ENCODE measurements at places on chromosomes 6 and 20.

- DNase-seq = no peak
Observed at GRCh38 chr6:35351422-35351821, 9.1 kb downstream of the PPARD start.

DNA sequence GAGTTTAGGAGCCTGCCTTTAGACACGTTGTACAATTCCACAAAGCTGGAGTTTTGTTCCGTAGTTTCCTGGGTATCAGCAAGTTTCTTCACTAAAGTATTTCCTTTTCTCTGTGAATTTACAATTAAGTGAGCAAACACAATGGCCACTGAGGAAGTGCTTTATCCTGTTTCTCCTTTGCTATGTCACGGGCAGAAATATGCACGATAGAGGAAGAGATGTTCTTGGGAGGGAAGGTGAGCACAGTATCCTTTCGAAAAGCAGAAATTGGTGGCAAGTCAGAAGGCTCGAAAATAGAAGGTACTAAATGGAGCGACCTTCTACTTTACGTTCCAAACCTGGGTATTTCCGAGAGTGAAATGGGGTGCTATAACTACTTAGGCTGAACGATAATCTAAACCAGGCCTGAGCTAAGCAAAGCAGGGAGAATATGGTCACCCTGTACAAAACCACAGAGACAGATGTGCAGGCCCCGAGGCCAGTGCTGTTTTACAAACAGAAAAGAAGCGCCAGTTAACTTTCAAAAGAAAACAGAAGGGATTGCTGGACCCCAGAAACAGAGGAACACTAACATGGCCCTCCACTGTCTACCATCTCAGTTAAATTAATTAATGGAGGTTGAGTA is 259.6 kb downstream of the TBC1D7 start:
- DNase-seq = no peak

DNA sequence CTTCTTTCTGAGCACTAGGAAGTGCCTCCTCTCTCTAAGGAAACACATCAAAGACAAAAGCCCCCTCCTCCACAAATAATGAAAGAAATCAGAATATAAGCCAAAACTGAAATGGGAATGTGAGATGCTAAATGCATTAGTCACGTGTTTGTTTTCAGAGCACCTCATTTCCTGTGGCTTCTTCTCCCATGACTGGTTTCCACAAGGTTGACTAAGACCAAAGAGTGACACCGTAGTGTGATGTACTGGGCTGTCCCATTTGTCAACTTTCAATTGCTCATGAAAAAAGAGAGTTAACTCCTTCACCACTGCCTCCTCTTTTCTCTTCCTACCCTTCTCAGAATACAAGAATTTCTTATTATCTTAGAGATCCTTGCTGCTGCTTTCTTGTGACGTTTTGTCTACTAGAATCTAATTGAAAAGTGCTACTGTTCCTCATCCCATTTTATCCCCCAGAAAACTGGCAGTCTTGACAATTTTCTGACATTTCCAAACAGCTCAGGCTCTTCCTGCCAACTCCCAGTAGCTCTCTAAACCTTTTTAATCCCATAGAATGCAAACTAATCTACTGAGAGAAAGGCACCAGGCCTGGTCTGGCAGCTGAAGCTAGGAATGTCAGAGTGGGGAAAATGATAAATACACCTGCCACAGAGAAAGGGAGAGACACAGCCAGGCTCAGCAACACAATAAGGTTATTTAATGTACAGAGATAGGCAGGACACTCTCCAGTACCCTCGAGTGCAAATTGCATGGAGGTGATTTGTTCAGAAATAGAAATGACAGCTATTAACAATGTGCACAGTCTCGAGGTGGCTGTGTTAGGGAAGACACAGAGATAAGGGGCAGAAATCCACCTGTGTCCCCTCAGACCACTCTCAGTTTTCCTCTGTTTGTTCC is 671.7 kb upstream of the NRSN1 start:
- peak; percentile 4 for DNase-seq

DNA sequence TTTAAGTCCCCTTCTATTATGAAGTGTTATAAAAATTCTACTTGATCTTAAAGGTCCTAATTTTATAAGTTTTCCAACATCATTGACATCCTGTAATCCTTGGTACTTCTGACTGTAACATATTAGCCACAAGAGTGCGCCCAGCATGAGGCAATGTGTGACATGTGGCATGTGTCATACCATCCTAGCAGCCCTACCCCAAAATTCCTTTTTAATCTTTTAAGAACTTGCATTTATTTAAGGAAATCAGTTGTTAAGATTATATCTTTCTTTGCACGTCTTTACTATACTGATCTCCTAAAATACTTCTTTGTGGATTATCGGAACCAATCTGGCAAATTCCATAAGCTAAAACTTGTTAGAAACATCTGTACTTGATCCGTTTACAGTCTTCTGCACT is 167.1 kb upstream of the SLC24A3 start:
- DNase-seq = no peak

- DNase-seq = no peak
Observed at GRCh38 chr20:46946181-46946624, 51.6 kb downstream of the EYA2 start.

DNA sequence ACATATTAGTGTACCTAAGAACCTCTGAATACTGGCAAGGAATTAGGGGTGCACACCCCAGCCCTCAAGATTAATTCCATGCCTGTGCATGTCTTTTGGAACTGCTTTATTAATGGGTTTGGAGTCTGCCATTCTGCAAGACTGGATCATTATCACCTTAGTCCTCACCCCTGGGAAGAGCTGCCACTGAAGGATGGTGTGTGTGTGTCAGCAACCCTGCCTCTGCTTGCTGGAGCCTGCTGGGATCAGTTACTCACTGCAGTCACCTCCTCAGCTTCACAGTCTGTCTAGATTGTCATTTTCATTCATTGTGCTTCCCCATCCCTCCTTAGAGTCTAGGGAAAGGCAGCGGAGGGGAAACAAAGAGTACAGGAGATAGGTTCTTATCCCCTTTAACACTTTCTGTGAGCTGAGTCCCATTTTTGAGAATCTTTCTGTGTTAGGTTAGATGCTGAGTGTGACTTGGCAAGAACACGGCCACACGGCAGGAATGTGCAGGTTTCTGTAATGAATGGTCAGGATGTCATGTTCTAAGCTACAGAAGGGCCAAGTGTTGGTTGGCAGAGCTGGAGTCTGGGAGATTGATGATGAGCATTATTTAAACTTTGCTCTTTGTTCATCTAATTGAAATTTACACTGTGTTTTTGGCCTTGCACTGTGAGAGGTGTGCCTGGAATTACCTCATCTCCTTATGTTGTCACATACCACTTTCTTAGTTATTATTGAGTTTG is 21.1 kb downstream of the GHRH start:
- no peak for DNase-seq

GRCh38 chr6:48186746-48187145 is 75.7 kb upstream of the PTCHD4 start:
- DNase-seq = peak; percentile 2

DNA sequence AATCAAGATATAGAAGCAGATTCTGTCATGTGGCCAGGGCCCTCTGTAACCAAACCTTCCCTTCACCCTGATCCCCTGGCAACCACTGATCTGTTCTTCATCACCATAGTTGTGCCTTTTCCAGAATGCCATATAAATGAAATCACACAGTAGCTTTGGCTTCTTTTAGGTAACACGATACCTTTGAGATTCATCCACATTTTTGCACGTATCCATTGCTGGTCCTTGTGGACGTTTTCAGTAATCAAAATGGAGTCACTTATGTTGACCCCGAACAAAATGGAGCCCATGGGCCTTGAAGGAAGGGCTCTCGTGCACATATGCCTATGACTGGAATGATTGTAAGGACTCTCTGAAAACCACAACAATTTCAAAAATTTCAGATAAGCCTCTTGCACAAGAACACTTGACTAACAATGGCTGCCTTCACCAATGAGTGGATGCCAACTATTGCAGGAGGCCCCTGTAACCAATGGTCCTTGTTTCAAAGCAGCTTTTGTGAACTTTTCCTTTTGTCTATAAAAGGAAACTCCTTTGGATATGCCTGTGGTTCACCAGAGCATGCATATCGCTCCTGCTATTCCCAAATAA is 84.3 kb upstream of the RALY start:
- DNase-seq = peak; percentile 26

DNA sequence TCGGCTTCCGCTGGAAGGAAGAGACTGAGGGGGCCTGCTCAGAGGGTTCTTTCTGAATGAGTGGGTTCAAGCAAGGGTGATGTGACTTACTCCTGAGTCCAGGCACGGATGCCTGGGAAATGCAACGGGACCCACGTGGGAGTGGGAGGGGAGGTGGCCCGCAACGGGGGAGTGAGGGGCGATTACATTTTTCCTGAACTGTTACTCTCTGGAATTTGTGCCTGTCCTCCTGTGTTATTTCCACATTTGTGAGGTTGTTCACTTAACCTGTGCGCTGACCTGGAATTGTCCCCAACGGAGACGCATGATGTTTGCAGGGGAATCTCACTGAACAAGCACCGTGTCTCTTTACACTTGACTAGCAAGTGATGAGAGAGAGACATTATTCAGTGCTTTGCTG is 209.4 kb downstream of the CDH4 start:
- DNase-seq = no peak

GRCh38 chr6:158761746-158762145 is 57.4 kb downstream of the EZR start:
- DNase-seq = no peak

DNA sequence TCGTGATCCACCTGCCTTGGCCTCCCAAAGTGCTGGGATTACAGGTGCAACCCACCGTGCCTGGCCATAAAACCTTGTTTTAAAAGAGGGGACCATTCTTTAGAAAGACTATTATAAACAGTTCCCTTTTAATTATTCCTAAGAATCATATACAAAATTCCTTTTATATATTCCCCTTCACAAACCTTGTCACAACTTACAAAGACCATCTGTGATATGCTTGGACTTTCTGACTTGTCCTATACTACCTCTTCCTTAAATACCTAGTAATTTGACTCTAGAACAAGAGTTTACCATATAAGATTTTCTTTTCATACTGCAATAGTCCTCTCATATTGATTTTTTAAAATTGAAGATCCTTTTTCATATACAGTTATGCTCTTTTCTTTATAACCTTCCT is 135.8 kb upstream of the PRSS16 start:
- DNase-seq = no peak

GRCh38 chr6:36837022-36837339 is 2.3 kb downstream of the CPNE5 start:
- DNase-seq = no peak

GRCh38 chr20:8043687-8044282 is 24.2 kb upstream of the TMX4 start:
- no peak for DNase-seq

DNA sequence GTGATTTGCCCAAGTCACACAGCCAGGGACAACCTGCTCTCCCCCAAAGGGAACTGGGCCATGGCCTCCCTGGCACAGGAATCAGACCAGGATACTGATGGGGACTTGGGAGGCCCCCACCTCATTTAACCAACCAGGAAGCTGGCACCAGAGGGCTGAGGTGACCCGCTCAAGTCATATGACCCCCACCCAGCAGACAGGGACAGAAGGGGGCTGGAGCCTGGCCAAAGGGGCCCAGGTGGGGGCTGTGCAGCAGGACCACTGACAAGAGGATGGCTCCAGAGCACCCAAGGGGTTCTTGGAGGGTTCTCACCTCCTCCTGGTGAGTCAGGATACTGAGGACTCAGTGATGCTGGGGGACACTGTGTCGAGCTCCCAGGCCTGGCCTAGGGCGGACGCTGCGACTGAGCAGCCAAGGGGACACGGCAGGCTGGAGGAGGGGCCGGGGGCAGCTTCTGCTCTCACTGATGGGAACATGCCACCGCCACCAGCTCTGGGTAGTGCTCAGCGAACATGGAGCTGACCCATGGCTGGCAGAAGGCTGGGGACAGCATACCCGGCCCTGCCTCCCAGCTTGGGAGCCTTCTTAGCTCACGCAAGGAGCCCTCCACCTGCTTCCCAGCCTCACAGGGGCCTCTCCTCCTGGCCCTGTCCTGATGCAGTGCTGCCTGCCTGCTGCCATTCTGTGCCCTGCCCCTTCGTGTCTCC is 1.2 kb downstream of the CST7 start:
- DNase-seq = no peak

DNA sequence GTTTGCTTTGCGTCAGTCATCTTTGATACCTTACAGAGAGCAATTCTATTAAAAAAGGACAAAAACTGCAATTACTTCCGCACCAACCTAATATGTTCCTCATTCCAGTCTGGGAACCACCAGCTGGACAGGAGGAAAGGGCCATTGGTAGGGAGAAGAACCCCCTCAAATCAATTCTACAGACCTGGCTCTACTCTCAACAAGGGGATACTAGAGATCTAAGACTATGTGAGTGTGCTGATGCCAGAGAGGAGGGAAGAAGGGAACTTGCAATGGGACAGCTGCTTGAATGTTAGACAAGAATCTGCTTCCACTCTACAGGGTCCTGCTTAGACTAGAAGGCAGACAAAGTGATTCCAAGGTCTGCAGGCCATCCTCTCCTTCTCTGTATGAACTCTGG is 13.3 kb downstream of the MRPS18A start:
- DNase-seq = no peak

DNA sequence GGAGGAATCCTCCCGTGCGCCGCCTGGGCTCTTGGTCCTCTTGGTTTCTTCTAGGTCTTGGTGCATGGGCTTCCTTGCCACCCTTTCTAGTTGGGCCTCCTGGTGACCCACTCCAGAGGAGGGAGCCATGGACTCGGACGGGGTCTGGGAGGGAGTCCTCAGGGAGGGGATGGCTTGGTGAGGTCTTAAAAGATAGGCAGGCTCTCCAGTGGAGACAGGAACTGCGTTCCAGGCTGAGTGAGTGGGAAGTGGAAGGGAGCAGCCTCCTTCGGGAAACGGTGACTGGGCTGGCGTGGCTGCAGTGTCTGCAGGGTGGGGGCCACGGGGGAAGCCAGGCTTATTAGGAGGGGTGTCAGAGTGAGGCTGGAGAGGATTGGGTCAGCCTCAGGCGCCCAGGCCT is 152.8 kb downstream of the GRM4 start:
- no peak for DNase-seq

- no peak for DNase-seq
Observed at GRCh38 chr20:35344354-35344837, 52.2 kb upstream of the FAM83C start.

- no peak for DNase-seq
Observed at GRCh38 chr20:32963176-32963575, 41.1 kb downstream of the SUN5 start.

- no peak for DNase-seq
Observed at GRCh38 chr6:25193460-25194171, 85.6 kb upstream of the CARMIL1 start.

GRCh38 chr6:152184917-152185574 is 377.6 kb downstream of the ESR1 start:
- DNase-seq = no peak

- DNase-seq = no peak
Observed at GRCh38 chr6:106857771-106858652, 116.5 kb downstream of the CD24 start.

GRCh38 chr6:12899046-12899833 is 182.7 kb downstream of the PHACTR1 start:
- DNase-seq = no peak

GRCh38 chr20:32582659-32583580 is 2.2 kb downstream of the NOL4L start:
- no peak for DNase-seq

- DNase-seq = no peak
Observed at GRCh38 chr6:34680802-34681515, 15.6 kb downstream of the ILRUN start.
